ENCODE measurements at places on chromosomes 2 and 18. TPM values are rescaled to one million over a fixed set of nuclear protein-coding genes. Genes with fewer than 3 reads are reported as not detected.

Gene IL18RAP
- total RNA-seq: 0.26 TPM

Gene C18orf54
- total RNA-seq: 4.5 TPM

Gene HOXD13
- total RNA-seq: not detected

Gene DES
- under 0.01 TPM for total RNA-seq

Gene GLI2
- 15.1 TPM for total RNA-seq

Gene SERPINB10
- total RNA-seq: not detected
